ENCODE measurements at places on chromosomes 13 and 19.
A peak's percentile ranks its signal among the peaks of the same experiment; 100 is the strongest.

GRCh38 chr13:41452462-41452861 lies 4.9 kb upstream of the RGCC start:
- no peak for DNase-seq

- DNase-seq, result no peak
These were observed 26.9 kb downstream of the CDK8 start for GRCh38 chr13:26280822-26281221.

- DNase-seq, result no peak
These were observed 437.9 kb downstream of the KLF12 start for GRCh38 chr13:73696271-73696670.

DNA sequence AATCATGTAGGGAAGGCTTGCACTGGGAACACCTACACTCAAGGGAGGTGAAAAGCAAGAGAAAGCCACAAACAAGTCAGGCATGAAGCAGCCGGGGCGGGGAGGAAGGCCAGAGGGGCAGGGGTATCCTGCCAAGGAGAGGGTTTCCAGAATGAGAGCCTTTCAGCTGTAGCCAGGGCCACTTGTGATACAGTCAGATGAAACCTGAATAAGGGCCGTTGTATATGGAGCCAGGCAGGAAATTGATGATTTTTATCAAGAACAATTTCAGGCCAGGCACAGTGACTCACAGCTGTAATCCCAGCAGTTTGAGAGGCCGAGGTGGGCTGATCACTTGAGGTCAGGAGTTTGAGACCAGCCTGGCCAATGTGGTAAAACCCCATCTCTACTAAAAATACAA lies 4.4 kb downstream of the TRPM4 start:
- DNase-seq, result no peak

DNA sequence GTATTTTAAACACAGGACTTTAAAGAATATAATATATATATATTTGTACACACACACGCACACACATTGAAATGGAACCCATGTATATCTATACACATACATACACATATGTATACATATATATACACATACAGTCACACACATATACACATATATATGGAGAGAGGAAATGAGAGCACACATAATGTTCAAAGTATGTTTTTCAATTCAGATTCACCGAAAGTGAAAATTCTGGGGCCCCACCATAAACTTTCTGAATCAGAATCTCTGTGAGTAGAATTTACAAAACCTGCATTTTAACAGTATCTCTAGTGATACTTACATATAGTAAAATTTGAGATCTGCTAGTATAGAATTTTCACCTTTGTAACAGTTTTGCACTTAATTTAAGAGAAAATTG lies 60.4 kb upstream of the OBI1 start:
- no peak for DNase-seq

DNA sequence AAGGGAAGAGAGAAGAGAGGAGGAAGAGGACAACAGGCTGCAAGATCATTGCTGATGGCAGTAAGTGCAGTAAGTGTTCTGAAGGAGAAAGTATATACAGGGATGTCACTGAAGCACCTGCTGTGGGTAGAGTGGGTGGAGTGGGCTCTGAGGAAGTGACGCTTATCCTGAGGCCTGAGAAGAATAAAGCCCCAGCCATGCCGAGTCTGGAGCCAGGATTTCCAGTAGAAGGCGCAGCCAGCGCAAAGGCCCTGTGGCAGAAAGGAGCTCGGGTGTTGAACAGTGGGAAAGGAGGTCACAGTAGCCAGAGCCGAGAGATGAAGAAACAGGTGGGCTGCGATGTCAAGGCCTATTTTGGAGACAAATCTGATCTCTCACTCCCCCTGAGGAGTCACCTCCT lies 31.8 kb upstream of the ADGRE5 start:
- DNase-seq, result no peak

GRCh38 chr13:43331672-43332071 lies 308.3 kb downstream of the DNAJC15 start:
- DNase-seq, result peak; percentile 40

DNA sequence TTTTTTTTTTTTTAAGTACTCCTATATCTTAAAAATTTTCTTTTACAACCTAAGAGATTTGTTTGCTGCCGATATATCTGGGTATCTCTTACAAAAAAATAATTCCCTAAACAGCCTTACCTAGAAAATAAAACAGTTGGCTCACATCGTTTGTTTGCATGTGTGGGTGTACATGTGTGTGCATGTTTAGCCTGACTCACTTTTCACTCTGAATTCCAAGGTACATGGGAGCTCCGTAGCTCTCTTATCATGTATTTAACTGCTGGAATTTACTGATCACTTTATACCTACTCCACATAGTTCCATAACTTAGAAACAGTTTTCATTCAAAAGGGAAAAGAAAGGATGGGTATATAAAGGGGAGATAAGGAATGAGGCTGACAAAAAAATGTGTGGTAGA lies 616.5 kb downstream of the GPC6 start:
- no peak for DNase-seq

- DNase-seq, result no peak
These were observed 40.5 kb upstream of the KCTD15 start for GRCh38 chr19:33756177-33756576.

Data from fibroblast of skin of right quadriceps (primary cell).